ENCODE measurements at places on chromosomes 12 and 14.
A peak's percentile ranks its signal among the peaks of the same experiment; 100 is the strongest.

GRCh38 chr14:93133464-93133863 lies 17.7 kb upstream of the ITPK1 start:
- no peak for DNase-seq

- peak; percentile 23 for DNase-seq
Measured at GRCh38 chr14:64878837-64879634, 671 bp downstream of the SPTB start.

GRCh38 chr14:72142328-72142727 lies 210.1 kb downstream of the RGS6 start:
- DNase-seq, result no peak

DNA sequence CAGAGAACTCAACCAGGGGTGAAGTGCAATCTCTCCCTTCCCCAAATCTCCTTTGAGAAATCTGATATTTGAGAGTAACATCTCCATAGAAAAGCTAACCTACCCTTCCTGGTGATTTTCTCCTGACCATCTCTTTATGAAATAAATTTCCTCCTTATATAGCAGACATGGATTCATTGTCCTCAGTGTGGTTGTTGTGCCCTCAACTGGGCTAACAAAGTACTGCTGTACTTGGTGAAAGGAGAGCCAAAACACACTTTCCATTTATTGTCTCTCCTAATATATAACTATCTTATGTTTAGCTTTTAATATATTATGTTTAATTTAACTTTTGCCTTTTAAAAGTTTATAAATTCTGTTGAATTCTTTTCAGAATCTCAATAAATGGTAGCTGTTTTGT lies 65.1 kb upstream of the SLCO1B1 start:
- DNase-seq, result no peak

DNA sequence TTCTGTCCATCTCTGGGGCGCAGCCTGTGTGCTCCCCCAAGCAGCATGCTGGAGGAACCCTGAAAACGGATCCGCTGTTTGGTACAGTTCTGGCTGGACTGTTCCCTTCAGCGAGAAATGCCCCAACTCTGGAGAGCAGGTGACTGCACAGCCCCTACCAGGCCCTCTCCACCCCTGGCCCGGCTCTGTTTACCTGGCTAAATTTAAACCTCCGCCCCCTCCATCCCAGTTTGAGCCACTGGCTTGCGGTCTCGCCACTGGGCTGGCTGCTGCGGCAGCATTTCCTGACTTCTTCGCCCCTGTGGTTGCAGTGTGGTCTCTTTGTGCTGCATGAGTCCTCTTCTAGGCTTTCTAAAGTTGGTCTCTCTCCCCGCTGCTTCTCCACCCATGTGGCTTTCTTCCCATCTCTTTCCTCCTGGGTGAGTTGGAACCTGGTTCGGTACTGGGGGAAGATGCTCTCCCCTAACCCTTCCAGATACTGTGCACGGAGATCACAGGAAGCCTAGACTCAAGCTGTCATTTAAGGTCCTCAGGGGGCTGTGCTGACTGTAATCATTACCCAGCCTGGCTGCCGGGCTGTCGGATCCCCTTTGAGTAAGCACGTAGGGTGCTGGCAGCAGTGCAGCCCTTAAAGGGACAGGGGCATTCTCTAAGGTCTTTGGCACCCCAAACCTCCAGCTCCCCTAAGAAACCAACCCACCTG lies 60.6 kb downstream of the FBXL14 start:
- peak; percentile 74 for DNase-seq

DNA sequence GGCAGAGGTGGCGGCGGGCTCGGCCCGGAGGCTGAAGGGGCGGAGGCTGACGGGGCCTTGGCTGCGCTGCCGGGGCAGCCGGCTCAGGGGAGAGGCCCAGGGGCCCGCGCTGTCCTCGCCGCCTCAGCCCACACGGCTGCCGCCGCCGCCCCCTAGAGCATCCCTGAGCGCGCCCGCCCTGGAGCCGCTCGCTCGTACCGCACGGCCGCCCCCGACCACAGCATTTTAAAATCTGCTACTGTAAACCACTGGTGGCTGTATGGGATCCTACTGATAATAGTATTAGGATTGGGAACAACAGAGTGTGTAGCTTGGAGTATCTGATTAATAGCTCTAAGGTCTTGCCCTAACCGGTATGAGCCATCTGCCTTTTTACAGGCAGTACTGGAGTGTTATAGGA lies 22.2 kb upstream of the EDDM3A start:
- no peak for DNase-seq

- DNase-seq, result no peak
Measured at GRCh38 chr14:66005900-66006434, 480.2 kb upstream of the CCDC196 start.

DNA sequence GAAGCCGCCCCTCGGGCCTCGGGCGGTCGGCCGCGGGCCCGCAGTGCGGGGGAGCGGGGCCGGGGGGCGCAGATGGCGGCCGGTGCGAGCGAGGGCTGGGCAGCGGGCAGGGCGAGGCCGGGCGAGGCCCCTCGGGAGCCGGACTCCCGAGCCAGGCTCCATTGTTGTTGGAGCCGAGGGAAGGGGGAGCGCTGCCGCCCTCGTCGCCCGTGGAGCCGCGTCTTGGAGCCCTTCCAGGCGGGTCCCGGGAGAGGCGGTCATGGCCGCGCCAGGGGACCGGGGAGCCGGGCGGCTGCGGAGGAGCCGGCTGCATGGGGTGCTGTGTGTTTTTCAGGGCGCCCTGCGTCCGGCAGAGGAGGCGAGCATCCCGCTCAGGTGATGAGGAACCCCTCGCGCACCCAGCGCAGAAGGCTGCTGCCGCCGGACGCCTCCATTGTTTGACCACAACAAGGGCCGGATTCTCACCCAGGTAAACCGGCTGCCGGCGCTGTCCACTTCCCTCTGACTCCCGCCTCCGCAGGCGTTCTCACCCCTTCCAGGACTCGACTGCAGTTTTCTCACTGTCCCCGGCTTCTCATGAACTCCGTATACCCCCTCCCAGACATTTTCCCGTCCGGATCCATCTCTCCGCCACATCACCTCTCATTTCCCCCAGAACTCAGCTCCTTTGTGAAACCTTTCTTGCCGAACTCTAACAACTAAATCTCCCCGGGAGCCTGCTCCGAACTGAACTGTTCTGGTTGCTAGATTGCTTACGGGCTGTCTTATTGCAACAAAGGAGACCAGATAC lies 732 bp downstream of the ZNF664 start:
- peak; percentile 30 for DNase-seq

- no peak for DNase-seq
Measured at GRCh38 chr14:26289891-26290486, 307.8 kb downstream of the NOVA1 start.

GRCh38 chr12:82937151-82937550 lies 250.4 kb downstream of the TMTC2 start:
- no peak for DNase-seq

- no peak for DNase-seq
Measured at GRCh38 chr12:116448165-116448739, 110.9 kb upstream of the MAP1LC3B2 start.

GRCh38 chr12:3281588-3282383 lies 204.6 kb downstream of the TSPAN9 start:
- DNase-seq, result no peak

DNA sequence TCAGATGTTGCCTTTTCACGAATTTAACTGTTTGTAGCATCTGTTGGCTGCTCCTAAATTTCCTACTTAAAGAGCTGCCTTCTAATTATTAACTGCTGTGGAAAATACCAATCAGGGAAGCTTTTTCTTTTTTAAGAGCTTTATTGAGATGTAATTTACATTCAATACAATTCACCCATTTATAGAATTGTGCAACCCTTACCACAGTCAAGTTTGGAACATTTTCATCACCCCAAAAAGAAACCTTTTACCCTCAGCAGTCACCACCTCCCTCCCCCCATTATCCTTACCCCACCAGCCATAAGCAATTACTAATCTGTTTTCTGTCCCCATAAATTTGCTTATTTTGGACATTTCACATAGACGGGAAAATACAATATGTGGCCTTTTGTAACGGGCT lies 1.4 kb downstream of the PCNX4 start:
- DNase-seq, result no peak

DNA sequence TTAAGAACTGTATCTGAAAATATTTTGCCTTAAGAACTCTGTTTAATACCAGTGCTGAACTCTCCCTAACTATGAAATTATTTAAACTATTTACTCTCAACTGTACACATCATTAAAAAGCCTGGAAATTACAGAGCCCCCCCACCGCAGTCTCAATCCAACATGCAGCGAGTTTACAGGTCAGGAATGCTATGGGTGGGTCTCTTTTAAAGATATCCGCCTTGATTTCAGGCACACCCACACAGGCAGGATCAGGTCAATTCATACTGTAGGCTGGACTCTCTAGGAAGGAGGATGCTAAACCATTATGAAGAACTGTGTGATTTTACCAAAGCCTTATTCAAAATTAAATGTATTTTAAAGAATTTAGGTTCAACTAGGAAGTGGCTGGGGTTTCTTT lies 16.5 kb downstream of the SPTLC2 start:
- DNase-seq, result no peak

DNA sequence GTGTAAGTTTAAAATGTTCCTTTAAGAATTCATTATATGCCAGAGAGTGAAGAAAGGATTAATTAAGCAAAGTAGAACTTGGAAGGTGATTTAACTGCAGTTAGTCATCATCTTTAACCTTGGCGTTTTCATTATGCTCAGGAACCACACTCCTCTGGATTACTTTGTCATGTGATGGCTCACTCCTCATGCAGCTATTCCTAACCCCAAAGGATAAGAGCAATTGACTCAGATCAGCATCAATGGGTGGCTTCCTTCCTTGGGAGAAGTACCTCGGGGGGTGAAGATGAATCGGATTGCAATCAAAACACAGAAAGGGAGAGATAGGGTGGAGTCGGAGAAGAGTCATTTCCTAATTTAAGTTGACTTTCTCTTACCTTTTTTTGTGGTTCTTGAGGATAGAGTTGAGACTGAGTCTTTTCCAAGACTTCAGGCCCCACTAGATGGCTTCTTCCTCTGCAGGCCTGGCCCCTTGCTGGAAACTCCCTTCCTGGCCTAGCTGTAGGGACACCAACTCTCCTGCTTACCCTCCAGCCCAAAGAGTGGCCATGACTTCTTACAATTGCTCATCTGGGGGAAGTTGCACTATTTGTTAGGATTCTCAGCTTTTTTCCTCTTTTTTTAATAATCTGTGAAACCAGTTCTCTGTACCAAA lies 238.6 kb upstream of the DDHD1 start:
- DNase-seq, result no peak

- no peak for DNase-seq
Measured at GRCh38 chr14:82889701-82890100, 1356.0 kb upstream of the SEL1L start.

DNA sequence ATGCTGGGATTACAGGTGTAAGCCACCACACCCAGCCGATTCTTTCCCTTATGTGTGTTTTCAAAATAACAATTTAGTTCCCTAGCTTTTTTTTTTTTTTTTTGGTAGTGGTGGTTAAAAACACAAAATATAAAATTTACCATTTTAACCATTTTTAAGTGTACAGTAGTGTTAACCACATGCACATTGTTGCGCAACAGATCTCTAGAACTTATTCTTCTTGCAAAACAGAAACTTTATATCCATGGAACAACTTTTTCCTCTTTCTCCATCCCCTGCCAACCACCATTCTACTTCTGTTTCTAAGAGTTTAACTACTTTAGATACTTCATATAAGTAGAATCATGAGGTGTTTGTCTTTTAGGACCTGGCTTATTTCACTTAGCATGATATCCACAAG lies 1.1 kb upstream of the NDUFA12 start:
- DNase-seq, result no peak

DNA sequence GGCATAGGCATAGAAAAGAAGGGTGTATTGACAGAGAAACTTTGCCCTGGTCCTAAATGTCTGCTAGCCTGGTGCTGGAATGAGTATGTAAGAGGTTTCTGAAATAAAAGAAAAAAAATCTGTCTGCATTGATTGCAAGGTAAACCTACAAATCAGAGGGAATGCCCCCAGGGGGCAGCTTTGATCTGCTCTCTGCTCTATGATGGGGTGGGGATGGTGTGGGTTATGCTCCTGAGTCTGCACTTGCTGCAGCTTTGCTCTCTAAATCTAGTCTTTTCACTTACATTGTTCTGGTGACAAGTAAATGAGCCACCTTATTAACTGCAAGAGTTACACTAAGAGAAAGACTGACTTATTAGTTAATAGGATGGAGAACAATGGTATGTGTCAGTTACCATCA lies 468.4 kb upstream of the STXBP6 start:
- DNase-seq, result no peak

- DNase-seq, result no peak
Measured at GRCh38 chr14:39861229-39861600, 429.0 kb upstream of the FBXO33 start.

DNA sequence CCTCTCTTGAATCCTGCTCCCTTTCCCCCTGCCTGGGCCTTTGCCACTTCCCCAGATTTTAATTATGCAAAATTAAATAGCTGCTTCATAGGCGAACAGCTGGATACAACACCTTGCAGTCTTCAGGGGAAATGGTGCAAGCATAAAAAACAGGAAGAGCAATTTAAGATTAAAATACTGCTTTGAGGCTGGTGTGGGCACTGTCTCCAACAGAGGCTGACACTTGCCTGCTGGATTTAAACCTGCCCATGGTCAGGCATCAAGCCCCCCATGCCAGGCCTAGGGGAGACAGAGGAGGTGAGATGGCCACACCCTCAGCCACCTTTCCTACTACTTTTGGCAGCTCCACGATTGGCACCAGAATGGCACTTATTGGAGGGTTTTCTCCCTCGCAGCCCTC lies 110.1 kb upstream of the DIO3 start:
- DNase-seq, result no peak

GRCh38 chr12:18145924-18146323 lies 55.9 kb upstream of the RERGL start:
- DNase-seq, result no peak

DNA sequence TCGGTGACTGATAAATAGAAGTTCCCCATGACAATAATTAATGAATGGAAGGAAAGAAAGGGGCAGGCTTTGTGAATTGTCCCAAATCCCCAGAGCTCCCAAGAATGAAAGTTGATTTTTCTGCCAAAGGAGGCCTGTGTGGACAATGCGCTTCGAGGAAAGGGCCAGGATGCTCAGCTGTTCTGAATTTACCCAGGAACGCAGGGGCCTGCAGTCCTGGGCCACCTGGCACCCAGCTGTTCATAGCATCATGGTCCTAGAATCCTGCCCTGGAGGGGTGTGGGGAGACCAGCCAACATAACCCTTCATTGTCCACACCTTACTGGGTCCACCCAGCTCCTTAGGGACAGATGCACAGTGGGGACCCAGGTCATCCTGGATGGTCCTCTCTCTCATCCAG lies 587.5 kb downstream of the BCL11B start:
- no peak for DNase-seq

DNA sequence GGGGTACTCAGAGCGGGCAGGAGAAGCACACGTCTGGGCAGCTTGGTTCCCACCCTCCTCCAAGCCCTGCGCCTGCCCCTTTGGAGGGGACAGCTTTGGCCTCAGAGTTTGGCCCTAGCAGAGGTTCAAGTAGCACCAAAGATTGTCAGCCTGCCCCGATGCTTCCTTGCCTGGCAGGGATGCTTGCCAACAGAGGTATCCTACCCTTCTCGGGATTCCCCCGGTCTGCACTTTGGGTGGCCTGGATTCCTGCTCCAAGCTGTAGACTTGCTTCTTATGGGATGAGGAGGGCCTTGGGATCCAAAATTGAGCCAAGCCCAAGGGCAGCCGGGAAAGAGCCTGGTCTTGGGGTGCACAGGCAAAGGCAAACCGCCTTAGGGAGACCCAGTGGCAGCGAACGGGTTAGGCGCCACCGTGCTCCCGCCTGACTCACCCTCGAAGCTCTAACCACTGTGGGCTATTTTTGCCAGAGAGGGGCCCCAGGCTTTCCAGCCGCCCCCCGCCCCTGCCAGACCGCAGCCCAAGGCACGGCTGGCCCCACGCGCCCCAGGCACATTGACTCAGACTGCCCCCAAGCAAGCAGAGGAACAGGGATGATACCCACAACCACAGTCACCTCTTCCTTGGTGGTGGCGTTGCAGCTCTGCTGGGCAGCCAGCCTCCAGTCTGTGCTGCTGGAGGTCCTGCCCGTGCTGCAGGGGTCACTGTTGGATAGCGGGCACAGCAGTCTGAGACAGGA lies 847 bp upstream of the WNT10B start:
- peak; percentile 23 for DNase-seq

All from GM20000 (cell line).